ENCODE measurements at places on chromosomes 5 and 9.

- no peak for DNase-seq
Observed at GRCh38 chr9:126114409-126114760, 212.2 kb upstream of the MVB12B start.

DNA sequence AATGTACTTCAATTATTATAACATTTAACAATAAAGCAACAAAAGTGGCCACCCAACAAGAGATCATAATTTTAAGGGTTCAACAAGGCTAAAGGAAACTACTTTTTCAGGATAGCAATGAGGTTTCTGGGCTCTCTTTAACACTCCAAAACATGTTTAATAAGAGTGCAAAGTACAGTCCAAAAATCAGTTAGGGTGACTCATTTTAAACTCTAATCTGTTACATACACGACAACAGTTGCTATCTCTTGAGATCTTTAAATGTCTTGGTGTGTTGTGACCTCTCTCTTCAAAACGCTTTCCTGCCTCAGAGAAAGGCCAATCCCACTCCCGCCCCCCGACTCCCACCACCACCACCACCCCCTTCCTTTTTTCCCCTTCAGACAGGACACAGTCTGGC, 11.5 kb downstream of the NFIB start:
- no peak for DNase-seq

DNA sequence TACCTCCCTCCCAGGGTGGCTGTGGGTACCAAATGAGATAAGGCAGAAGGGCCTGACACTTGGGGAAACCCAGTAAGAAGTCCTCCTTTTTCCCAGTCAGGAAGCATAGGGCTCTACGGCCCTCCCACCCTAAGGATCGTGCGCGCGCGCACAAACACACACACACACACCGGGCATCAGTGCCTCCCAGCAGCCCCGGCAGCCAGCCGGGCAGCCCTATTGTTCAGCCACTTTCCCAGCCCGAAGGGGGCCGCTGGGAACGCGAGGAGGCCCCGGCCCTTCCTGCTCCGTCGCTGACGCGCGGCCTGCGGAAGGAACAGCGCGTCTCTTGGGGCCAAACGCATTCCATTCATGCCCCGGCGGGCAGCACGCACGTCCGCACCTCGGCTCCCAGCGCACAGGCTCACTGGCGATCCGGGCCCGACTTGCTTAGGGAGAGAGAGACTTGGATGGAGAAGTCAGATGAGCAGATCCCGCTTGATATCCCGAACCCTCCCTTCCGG, 22.6 kb downstream of the DUSP1 start:
- DNase-seq: no peak

DNA sequence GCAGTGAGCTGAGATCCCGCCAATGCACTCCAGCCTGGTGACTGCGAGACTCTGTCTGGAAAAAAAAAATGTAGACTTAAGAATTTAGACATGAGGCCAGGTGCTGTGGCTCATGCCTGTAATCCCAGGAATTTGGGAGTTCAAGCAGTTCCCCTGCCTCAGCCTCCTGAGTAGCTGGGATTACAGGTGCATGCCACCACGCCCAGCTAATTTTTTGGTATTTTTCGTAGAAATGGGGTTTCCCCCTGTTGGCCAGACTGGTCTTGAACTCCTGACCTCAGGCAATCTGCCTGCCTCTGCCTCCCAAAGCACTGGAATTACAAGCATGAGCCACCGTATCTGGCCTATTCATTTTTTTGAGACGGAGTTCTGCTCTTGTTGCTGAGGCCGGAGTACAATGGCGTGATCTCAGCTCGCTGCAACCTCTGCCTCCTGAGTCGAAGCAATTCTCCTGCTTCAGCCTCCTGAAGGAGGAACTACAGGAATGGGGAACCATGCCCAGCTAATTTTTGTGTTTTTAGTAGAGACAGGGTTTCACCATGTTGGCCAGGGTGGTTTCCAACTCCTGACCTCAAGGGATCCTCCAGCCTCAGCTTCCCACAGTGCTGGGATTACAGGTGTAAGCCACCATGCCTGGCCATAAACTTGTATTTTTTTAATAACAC, 14.0 kb downstream of the DDX46 start:
- DNase-seq: no peak

DNA sequence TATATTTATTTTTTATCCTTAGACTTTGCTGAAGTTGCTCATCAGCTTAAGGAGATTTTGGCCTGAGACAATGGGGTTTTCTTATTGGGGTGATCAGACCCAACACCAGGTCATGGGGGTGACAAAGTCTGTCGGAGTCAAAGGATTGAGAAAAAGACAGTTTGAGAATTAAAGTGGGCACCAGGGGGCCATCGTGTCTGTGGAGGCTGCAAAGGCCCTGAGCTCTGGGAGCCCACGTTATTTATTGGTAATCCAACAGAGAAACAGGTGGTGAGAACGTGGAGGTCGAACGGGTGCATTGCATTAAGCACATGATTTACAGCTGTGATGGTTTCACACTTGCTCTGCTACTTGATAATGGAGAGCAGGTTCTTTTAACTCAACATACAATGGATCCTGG, 102.5 kb upstream of the CDH10 start:
- no peak for DNase-seq

GRCh38 chr5:142935014-142935413, 164.8 kb downstream of the ARHGAP26 start:
- no peak for DNase-seq

DNA sequence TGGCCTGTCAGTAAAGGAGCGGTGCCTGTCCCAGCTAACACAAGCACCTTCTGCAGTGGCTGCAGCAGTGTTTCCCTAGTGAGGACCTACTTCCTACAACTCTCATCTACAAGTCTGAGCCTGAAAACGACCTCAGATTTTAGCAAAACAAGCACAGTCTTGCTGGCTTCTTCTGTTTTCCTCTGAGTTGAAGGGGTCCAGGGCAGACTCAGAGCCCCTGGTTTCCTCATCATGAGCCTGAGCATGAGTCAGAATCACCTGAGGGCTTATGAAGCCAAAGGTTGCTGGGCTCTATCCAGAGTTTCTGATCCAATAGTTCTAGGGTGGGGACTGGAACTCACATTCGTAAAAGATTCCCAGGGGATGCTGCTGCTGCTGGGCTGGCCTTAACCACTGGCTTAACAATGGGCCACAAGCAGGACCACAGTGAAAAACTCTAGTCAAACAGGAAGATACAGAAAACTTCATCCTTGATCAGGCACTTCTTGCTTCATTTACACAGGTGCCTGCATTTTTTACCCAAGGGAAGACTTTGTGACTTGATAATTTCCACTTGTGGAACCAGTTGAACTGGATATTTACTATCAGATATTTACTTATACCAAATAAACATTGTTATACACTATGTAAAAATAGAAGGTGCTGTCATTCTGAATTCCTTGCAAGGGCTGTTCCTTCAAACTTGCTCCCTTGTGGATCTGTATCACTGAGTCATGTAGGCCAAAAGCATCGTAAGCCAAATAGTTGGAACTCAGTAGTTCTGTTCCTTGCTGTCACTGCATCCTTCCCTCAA, 4.3 kb upstream of the ACER2 start:
- DNase-seq: no peak

DNA sequence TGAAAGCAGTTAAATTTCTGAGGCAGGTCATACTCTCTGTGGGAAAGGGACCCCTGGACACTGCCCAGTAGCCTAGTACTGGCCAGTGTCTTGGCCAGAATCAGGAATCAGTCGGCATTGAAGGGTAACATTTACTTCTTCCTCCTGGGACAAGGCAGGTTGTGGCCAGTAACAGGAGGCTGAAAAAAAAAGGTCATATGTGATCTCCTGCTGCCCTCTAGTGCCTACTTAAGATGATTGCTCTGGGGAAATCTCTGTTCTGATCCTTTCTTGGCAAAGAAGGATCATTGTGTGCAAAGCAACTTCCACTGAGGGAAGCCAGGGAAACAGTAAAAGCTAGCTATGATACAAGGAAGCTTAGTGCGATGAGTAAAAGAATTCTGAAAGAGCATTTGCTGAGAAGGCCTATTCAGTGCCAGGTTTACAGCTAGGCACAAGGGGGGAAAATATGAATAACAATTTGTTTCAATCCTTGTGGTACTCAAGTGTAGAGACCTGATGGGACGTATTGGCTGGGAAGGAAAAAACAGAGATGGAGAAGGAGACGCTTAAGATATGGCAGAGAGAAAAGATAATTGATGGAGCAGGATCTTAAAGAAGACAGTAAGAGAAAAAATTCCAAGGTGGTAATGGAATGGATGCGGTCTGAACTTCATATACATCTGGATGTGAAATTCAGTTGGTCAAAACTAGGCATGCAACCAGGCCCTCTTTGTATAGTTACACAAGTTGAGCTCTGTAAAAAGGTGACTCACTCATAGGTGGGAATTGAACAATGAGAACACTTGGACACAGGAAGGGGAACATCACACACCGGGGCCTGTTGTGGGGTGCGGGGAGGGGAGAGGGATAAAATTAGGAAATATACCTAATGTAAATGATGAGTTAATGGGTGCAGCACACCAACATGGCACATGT, 25.8 kb upstream of the TRIM32 start:
- DNase-seq: peak; percentile 14

- peak; percentile 87 for DNase-seq
Observed at GRCh38 chr5:126594748-126595485, at the start of gene ALDH7A1. Gene ALDH7A1, minus strand, starts transcription at chr5:126595219. Its CDS starts 21 bp downstream, at chr5:126595198.

GRCh38 chr9:26483991-26484390, 408.6 kb downstream of the CAAP1 start:
- no peak for DNase-seq

- no peak for DNase-seq
Observed at GRCh38 chr5:18686253-18686652, 1052.0 kb downstream of the TAF11L14 start.

DNA sequence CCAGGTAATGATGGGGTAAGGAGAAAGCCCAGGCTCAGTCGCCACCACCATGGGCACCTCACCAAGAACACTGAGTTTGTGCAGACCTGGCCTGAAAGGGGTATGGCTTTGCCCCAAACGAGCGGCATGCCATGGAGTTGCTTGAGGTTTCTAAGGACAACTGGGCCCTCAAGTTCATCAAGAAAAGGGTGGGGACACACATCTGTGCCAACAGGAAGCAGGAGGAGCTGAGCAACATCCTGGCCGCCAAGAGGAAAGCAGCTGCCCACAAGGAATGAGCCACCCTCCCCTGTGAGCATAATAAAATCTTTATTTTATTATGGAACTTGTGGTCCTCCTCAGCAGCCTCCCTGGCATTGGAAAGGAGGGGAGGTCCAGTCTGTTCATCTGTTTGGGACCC, 23.8 kb downstream of the CD14 start:
- DNase-seq: no peak

- DNase-seq: no peak
Observed at GRCh38 chr5:43967165-43967564, 364.2 kb downstream of the NNT start.

GRCh38 chr9:32092031-32092430, 292.4 kb upstream of the ACO1 start:
- no peak for DNase-seq

- DNase-seq: no peak
Observed at GRCh38 chr9:98341157-98342097, 86.0 kb upstream of the TBC1D2 start.

- DNase-seq: no peak
Observed at GRCh38 chr5:38728029-38728428, 117.8 kb upstream of the OSMR start.

GRCh38 chr9:103471241-103471640, 476.1 kb downstream of the CYLC2 start:
- DNase-seq: no peak

- DNase-seq: no peak
Observed at GRCh38 chr5:38267372-38267771, 9.0 kb downstream of the EGFLAM start.

DNA sequence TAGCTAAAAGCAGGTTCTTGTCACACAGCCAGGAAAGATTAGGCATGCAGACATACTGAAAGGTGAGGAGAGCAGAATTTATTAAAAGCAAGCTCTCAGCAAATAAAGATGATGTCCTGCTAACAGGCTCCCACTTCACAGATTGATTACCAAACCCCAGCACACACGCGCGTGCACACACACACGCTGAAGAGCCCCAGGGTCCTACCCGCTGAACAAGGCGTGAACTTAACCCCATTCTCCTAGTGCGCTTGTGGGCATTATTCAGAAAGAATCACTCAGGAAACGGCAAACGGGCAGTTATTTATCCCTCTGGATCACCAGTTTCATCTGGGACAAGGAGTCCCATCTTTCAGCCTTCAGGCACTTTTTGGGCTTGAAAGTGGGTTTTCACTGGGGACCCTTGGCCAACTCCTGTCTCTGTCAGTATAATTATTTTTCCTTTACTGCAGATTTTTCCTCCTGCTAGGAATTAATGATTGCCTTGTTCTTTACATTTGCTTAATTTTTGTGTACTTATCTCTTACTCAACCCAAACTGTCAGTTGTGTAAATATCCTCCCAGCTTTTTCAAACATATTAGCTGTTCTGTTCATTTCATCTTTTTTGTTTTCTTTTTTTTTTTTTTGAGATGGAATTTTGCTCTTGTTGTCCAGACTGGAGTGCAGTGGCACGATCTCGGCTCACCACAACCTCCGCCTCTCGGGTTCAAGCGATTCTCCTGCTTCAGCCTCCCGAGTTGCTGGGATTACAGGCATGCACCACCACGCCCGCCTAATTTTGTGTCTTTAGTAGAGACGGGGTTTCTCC, 92.6 kb downstream of the RIC1 start:
- peak; percentile 3 for DNase-seq

DNA sequence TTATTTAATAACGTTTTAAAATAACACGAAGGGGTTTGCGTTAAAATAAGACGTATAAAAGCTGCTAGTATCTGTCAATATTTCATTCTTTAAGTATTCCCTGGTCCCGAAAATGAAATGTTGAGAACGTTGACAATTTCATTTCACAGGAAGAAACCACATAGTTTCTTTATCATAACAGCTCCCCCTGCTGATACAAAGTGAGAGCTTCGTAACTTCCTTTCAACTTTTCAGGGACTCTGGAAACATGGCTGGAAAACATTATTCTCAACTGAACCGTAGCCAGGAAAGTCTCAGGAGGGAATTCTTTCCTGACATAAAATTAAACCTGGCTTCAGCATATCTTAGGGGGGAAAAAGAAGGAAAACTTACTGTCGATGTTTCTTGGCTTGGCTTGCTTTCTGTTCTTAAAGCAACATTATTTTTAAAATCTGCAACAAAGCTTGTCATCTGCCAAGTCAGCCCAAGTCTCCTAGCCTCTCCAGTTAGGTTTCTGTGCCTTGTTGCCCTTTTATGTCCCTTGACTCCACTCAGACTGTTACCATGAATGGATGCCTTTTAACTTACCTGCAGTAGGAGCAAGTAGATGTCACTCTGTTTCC, 122.9 kb upstream of the DAB2 start:
- peak; percentile 59 for DNase-seq

- DNase-seq: no peak
Observed at GRCh38 chr5:67730917-67731474, 484.6 kb upstream of the PIK3R1 start.

DNA sequence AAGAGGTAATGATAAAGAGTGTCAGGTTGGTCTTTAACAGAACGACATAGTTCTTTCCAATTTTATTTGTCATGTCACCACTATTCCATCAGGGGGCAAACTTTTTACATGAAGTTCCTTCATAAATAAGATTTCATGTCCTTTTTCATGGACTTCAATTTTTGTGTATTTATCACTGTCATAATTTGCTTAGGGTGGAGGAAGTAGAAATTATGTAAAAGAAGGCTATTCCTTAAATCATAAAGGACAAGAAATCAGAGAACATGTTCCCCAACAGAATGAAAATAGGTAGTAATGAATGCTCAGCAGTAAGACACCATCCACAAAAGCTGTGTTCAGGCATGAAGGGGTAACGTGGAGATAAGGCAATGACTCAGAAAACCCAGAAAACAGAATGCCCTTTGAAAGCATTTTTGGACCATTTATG, 72.7 kb downstream of the ZFAND5 start:
- DNase-seq: peak; percentile 67
